Stimulated activated CD8-positive, alpha-beta memory T cell treated with anti-CD3 and anti-CD28 coated beads, Interleukin-4, amount 100 ng/mL, for 1 hour (primary cell): ENCODE measurements at places on chromosomes 6 and 20.

GRCh38 chr6:2534406-2535042, 216.2 kb downstream of the MYLK4 start:
- DNase-seq, result no peak

- DNase-seq, result no peak
Observed at GRCh38 chr20:16922834-16923233, 174.7 kb downstream of the OTOR start.

- DNase-seq, result no peak
Observed at GRCh38 chr6:37273690-37274089, 15.7 kb upstream of the TMEM217 start.

DNA sequence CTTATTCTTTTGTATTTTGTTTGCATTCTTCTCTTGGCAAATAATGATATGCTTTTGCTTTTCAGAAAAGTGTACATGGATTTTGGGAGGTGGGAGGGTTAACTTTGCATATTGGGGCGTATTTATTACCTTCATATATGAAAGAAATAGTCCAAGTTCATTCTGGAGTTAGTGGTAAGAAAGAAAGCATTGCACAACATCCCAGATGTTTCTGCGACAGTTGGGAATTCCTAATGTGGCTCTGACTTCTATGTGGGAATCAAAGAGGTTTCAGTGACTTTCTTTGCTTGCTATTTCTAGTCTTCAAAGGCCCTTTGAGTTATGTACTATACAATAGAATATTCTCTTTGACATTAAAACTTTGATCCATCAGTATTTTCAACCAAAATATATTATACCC, 78.1 kb downstream of the MMUT start:
- no peak for DNase-seq

DNA sequence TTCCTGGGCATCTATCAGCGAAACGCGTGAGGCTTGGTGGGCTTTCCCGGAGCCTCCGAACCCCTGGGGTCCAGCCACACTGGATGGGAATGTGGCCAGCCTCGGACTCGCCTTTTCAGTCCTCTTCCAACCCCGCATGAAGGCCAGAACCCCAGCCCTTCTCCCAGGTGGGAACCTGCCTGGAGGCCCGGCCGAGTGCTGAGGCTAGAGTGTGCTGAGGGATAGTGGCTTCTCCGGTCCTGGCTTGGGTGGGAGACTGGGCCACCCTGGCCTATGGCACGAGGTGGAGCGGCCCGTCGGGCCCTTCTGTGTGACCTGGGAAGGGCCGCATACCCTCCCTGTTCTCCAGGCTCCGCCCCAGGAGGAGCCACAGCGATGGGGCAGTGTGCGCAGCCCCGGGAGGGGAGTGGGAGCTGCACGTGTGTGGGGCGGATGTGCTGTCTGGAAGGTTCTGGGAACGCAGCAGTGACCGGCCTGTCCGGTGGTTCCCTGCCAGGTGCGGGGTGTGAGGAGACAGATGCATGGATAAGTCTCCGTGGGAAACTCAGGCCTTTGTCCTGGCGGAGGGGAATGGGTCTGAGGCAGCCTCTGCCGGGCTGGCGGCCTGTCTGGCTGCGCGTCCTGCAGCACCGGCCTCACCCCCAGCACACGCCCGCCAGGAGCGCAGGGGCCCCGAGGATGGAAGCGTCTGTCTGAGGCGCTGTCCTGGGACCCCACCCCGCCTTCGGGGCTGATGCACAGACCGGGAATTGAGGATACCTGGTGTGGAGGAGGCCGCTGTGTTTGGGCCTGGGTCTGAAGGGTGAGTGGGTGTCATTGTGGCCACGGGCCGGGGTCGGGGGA, 1.1 kb upstream of the BHLHE23 start:
- no peak for DNase-seq

DNA sequence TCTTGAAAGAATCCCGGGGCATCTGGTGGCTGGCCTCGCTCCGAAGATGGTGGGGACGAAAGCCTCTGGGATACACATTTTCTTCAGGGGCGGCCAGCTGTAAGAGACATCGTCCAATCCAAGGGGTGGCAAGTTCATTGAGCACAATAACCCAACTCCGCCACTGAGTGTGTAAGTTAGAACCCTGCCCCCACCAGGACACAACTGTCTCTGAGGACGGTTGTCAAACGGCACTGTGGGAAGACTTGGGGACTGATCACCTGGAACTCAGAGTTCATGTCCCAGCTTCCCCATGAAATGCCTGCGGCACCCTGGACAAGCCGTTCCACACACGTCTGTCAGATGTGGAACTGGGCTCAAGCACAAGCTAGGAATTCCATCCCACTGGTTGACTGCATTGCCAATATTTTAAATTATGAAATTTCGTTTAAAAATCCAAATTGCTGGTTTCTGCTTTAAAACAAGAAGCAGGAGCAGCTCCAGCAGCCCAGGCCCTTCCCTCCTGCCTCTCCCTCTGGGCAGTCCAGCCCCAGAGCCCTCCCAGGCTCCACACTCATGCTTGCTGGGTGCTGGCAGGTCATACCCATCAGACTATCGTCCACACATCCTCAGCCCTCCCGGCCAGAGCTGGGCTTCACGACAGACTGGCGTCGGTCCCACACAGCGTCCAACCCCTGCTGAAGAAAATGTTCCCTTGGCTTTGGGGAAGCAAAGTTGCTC, 80.9 kb upstream of the AFDN start:
- DNase-seq, result no peak

- no peak for DNase-seq
Observed at GRCh38 chr6:34469499-34469898, 3.6 kb downstream of the PACSIN1 start.

- no peak for DNase-seq
Observed at GRCh38 chr6:82569022-82569421, 205.4 kb downstream of the TPBG start.

DNA sequence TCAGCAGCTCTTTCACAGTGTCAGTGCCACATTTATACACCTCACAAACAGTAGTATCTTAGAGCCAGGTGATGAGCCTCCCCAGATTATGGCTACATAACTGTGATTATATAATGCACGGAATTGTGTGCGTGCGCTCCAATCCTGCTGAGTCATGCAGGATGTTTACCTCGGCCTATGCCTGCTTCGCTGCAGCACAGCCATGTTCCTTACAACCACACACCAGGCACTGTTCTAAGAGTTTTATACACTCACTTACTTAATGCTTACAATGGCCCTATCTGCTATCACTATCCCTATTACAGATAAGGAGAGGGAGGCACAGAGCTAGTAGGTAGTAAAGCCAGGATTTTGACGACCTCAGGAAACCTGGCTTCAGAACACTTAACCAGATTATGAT, 7.3 kb downstream of the ZKSCAN3 start:
- DNase-seq, result no peak

DNA sequence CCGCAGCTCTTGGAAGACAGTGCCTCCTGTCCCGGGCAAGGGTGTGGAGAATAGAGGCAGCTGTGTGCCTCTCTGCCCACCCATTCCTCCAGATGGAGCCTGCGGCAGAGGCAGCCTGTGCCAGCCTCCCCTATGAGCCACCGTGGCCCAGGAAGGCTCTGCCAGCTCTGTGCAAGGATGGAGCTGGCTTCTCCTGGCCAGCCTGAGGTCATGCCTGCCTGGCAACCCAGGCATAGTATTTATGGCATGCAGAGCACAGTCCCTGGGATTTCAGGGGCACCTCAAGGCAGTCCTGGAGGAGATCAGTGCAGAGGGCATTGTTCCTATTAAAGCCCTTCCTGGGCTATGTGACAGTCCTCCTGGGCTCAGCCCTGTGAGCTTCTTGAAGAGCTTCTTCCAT, 1.5 kb downstream of the EPB41L1 start:
- no peak for DNase-seq

GRCh38 chr6:140779991-140780596, 1352.6 kb upstream of the GJE1 start:
- DNase-seq, result no peak

DNA sequence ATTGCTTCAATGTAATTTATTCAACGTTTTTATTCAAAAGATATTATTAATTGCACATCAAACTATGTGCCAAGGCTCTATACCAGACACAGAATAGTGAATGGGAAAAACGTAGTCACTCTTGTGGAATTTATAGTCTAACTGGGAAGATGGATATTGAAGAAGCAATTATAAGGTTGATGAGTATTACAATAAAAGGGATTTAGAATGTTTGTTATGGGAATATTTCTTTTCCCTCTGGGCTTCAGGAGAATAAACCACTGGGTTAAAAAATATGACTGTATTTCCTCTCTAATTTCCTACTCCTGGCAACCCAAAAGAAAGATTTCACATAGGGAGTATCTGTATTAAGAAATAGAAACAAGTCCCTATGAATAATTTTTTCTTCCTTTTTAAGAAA, 25.1 kb upstream of the UTRN start:
- DNase-seq, result no peak

DNA sequence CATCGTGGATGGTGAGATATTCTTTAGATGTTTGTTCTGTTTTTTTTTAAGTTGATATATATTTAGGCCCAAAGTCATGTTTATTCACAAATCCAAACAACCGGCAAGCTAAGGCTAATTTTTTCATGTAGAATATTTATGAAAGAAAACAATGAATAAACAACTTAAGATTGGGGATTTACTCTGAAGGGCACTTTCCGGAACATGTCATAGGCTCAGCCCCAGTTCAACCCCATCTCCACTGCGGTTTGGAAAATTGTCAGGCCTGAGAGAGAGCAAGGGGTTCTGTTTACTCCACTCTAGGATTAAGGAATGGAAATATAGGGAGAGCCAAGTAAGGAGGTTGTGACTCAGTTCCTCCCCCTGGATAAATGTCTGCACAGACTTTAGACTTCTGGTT, 18.3 kb downstream of the RPS6KA2 start:
- no peak for DNase-seq

- DNase-seq, result no peak
Observed at GRCh38 chr20:55251170-55251569, 754.1 kb downstream of the CBLN4 start.

DNA sequence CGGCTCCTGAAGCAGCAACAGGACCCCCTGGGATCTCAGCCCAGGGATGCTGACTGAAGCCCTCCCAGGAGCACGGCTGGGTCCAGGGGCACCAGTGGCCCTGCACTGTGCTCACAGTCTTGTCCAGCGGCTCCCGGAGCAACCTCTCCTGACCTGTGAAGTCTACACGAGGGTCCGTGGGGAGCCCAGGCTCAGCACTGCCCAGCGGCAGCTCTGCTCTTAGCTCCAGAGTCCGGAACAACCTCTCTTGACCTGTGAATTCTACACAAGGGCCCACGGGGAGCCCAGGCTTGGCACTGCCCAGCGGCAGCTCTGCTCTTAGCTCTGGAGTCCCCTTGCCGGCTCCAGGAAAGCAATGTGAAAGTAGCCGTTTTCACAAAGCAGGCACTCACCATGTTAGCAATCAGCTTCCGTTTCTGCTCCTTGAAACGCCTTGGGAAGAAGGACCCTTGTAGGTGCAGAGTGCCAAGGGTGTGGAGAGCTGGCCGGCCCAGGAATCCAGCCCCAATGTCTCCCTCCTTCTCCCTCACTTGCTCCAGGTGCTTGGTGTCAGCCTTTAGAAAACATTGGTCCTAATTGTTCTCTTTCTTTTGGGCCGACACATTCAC, 310.9 kb downstream of the CDH4 start:
- no peak for DNase-seq

GRCh38 chr6:64376394-64376793, 740.8 kb downstream of the PHF3 start:
- no peak for DNase-seq

DNA sequence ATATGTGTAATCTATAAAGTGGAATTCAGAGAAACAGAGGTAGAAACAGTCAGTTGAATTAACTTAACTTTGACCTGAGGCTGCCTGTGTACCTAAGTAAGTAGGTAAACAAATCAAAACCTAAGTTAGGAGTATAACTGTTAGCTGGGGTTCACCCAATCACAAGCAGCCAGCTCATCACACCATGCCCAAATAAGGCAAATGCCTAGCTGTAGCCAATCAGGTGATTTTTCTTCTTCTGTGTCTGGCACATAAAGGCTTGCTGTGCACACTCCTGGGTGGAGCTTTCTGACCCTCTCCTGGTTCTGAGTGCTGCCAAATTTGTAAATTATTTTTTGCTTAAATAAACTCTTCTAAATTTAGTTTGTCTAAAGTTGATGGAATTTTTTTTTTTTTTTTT, 54.7 kb upstream of the TRIM39 start:
- DNase-seq, result no peak

GRCh38 chr6:3422435-3423070, 34.3 kb downstream of the SLC22A23 start:
- no peak for DNase-seq

DNA sequence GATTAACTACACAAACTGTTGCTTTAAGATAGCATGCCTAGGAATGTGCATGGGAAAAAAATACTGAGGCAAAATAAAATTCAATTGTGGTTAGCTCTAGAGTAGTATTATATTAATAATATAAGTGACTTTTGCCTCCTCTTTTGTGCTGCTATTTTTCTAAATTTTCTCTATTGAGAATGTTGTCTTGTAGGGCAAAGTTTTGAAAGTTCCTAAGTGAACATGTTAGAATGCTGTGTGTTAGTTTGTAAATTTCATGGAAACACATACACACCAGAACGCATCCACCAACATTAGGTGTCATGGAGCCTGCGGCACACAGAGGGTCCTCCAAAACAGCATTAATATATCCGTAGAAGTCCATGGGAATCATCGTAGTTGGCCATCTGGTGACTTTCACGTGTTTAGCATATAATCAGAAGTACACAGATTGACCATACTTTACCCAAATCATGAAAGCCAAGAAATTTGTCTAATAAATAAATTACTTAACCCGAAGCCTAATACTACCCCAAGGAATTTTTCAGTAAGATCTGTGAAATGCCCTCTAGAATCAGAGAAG, 25.6 kb downstream of the ARHGAP18 start:
- DNase-seq, result no peak

- no peak for DNase-seq
Observed at GRCh38 chr6:15791448-15792181, 128.8 kb upstream of the DTNBP1 start.

GRCh38 chr20:35472209-35472608, 16.8 kb downstream of the CEP250 start:
- DNase-seq, result no peak

DNA sequence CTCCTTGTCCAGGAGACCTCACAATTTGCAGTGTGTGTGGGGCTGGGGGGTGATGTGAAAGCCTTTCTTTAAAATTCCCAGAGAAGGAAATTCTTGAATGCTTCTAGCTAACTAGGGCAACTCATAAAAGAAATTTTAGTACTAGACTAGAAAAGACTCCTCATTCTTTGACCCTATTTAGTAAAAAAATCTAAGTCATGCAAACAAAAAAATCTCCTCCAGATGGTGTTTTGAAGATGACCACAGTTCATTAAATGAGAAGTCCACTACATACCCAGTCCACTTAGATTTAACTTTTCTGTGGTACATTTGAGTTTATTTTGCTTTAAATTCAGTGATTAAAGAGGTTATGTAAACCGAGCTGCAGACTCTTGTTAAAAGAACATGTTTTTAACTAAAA, 67.5 kb downstream of the NDUFAF5 start:
- no peak for DNase-seq

DNA sequence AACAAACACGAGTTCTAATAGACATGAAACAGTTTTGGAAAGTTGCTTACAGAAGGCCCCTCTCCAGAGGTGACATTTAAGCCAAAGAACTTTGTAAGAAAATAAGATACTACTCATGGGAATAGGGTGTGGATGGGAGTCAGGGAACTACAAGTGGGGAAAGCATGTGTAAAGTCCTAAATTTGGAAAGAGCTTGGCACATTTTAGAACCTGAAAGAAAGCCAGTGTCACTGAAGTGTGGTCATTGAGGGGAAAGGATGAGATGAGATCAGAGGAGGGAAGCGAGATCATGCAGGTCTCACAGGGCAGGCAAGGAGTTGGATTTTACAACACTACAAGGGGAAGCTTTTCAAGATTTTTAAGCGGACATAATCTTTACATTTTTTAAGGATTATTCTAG, 38.0 kb downstream of the VGLL2 start:
- no peak for DNase-seq

- no peak for DNase-seq
Observed at GRCh38 chr6:140441256-140441655, 1066.8 kb upstream of the CITED2 start.
